ENCODE measurements at places on chromosomes 11 and 22.

- DNase-seq: no peak
Measured at GRCh38 chr11:86673872-86674750, 1.7 kb upstream of the ME3 start.

GRCh38 chr22:19806213-19807160 lies 45.9 kb downstream of the TBX1 start:
- peak; percentile 6 for DNase-seq

- no peak for DNase-seq
Measured at GRCh38 chr22:48319321-48320047, 1508.2 kb downstream of the BRD1 start.

DNA sequence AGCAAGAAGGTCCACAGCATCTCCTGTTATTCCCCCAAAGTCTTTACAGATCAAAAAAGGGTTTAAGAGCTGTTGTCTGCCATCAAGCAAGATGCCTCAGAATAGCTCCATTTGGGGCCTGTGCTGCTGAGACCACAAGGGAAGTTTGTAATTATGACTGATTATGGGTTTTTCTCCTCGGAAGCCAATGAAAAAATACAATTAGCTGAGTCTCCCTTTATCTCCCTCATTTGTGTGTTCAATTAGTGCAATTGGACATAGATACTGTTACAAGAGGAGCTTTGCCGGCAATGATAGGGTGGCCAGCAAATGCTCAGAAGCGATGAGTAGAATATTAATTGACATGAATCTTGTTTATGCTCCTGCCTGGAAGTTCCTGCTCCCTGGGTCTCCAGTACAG lies 83.7 kb downstream of the COMMD9 start:
- DNase-seq: no peak

DNA sequence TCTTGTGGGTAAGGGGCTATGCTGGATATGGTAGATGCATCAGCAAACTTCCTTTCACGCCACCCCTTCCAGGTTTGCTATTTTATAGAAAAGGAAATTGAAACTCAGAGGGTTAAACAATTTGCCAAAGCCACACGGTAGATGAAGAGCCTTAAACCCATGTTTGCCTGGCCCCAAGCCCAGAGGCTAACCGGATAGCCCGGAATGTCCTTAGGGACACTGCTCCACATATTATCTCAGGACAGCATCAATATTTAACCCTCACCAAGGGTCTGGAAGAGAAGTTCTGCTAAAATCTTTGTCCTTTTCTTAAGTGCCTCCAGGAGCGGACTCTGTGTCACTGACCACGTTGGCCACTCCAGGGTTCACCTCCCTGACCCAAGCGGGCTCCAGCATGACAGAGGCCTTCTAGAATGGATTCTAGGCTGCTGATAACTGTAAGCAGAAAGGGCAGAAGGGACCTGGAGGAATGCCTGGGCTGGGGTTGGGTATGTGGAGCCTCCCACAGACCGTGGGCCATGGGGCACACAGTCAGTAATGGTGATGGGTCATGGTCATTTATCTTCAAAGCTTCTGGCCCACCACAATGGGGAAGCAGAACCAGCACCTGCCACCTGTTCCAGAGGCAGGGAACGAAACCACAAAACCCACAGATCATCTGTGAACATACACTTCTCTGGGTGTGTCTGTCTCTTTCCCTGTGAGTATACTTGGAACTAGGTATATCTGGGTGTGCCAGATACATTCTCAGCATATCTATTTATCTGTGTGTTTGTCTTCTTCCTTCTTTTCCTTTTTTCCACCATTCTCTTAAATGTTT lies 5.4 kb upstream of the TMEM86A start:
- DNase-seq: no peak

DNA sequence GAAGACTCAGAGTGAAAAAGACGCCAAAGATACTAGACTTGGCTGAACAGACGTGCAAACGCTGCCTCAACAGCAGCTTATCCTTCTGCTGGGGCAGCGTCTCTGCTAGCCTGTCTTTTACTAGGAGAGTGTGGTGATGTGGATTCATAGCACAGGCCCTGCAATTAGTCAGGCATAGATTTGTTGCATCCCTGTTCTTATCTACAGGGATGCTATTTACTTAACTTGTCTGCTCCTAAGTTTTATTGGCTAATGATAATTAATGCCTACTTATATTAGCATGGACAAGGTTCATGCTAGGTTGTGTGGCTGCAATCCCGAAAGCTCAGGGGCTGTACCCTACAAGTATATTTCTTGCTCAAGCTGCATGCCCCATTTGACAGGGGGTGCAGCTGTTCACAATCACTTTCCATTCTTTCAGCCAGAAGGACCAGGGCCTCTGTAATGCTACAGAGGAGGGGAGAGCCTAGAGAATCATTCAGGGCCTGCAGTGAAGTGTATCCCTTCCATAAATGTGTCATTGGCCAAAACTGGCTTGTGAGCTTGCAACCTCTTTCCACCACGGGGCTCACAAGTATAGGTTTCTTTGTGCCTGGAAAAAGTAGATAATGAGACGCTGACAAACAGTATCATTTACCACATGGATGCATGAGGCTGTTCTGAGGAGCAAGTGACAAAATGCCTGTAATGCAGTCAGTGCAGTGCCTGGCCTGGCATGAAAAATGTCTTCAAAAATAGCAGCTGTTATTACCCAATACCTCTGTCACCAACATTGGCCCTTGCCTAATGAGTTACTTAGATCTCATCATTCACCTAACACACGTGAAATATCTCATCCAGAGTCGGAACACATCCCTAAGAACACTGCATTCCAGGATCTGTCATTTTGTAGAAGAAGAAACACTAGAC lies 685.8 kb upstream of the API5 start:
- DNase-seq: no peak

DNA sequence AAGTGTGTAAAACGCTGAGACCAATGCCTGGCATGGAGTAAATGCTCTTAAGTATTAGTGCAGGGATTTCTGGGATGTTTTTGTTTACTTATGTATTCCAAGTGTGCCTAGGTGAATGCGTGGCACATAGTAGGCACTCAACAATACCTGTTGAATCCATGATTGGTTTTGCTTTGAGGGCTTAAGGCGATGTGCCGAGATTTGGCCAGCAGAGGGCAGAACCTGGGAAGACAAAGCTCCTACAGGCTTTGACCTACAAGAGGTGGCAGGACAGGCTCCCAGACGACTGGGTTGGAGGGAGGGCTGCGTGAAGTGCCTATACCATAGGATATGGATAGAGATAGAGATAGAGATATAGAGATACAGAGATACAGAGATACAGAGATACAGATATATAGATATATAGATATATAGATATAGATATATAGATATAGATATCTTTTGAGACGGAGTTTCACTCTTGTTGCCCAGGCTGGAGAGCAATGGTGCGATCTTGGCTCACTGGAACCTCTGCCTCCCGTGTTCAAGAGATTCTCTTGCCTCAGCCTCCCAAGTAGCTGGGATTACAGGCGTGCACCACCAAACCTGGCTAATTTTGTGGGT lies 13.9 kb downstream of the KCNE3 start:
- DNase-seq: peak; percentile 65

Data from kidney capillary endothelial cell (primary cell).